Activated gamma-delta T cell treated with Interleukin-2 at 50 U/mL for 16 hours (primary cell): ENCODE measurements at places on chromosomes 1 and 21.

GRCh38 chr1:23483321-23484252, at the start of gene ASAP3:
Gene ASAP3 (minus strand): TSS chr1:23484179. CDS start chr1:23484133, 46 bp downstream.
- peak; percentile 15 for DNase-seq

DNA sequence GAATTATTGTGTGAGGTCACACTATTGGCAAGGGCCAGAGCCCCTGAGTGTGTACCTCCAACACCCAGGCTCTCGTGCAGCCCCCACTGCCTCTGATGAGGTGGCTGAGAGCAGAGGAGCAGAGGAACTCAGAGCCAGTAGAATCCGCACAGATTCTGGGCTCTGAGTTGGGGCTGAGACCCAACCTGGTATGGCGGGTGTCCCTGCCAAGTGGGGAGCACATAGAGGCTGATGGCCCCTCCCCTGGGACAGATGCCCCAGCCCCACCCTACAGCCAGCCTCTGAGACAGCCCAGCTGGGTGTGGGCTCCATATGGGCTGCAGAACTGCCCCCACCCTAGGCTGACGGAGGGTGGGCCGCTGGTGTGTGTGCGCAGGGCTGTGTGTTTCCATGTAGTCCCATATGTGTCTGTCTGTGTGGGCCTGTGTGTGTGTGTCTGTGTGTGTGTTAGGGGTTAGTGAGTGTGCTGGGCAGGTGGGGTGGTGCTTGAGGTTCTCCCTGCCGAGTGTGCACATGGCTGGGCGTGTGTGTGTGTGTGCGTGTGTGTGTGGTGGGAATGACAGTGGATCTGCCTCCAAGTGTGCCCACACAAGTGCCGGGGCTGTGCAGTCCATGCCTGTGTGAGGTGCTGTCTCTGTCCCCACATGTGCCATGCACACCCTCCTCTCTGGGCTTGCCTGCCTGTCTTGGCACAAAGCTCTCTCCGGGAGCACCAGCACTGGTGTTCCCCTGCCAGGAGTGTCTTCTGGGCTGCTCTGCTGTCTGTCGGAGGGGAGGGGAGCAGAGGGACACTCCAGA, 24.4 kb downstream of the FOXO6 start:
- DNase-seq: no peak

DNA sequence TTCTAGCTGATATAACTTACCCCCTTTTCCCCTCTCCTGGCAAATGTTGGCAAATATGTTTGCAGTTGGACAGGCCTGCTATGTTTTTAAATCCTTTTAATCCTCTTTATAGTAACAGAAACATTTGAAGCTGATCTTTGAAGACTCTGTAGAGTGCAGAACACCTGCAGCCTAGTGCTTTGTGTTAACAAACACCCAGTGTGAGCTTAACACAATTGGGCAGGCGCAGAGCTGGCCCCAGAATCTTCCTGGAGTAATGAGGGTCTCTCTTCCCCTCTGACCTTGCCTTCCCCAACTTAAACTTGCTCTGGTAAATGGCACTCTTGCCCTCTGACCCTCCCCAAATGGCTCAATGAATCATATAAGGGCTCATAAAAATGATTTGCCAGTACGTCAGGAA, 247.9 kb upstream of the LYPLAL1 start:
- DNase-seq: no peak

DNA sequence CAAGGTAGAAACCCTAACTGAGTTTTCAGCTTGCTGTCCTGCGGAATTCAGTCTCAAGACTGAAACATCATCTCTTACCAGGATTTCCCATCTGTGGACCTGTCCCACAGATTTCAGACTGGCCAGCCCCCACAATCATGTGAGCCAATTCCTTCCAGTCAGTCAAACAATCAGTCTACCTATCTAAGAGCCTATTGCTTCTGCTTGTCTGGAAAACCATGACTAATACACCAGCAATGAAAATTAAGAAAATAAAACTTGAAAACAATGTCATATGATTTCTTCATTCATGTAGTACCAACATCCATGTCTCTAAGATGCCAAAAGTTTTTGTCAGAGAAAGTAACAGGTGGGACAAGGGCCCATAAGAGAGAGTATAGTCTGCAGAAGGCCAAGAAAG, 57.6 kb upstream of the CRB1 start:
- DNase-seq: no peak

DNA sequence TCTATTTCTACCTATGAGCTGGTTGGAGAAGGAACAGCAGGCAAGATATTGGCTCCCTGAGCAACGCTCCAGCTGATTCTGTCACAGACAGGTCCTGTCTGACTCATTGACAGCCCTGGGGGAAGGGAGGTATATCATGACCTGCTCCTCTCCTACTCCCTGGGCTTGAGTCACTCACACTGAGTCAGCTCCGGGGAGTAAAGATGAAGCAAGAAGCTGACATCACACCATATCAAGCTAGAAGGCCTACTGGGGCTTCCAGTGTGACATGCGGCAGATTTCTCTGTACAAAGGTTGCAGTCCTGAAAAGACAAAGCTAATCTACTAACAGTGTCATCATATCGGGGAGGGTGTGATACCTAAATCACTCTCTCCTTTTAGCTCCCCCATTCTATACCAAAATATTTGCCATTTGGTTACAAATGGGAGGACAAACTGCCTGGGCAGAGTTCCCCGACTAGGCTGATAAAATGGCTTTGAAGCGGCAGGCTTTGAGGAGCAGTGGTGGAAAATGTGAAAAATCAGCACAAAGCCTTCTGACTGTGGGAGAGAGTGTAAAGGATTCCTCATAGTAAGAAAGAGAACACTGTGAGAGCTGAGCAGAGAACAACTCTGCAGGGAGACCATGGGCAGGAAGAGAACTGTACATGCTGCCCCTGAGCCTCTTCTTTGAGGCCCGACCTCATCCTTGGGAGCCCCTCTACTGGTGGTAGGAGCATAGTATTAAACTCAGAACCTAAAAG, 15.5 kb downstream of the PI4KB start:
- peak; percentile 68 for DNase-seq

DNA sequence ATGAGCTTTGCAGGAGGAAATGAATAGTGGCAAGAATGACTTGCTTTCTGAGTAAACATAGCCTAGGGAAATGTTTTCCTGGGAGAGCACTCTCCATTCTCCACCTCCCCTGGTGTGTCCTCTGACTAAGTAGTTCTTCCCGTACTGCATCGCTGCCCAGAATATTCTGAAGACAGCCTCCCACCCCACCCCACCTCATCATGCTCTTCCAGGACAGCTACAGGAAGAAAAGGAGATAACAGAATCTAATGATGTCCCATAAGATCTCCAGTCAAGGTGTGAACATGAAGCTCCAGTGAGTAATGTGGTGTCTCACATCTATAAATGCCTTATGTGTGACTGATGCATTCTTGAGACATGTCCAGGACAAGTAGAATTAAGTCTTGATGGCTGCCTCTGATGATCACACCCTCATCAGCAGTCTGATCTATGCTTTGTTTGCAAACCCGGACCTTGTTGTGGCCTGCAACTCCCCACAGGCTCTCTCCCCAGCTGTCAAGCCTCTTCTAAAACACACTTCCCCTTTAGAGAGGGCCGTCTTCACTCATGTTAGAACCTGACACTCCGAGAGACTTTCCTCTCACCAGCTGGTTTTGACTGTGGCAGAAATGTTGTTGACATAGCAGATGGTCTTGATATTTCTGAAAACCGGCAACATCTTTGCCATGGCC, 183.0 kb downstream of the CYYR1 start:
- DNase-seq: no peak

DNA sequence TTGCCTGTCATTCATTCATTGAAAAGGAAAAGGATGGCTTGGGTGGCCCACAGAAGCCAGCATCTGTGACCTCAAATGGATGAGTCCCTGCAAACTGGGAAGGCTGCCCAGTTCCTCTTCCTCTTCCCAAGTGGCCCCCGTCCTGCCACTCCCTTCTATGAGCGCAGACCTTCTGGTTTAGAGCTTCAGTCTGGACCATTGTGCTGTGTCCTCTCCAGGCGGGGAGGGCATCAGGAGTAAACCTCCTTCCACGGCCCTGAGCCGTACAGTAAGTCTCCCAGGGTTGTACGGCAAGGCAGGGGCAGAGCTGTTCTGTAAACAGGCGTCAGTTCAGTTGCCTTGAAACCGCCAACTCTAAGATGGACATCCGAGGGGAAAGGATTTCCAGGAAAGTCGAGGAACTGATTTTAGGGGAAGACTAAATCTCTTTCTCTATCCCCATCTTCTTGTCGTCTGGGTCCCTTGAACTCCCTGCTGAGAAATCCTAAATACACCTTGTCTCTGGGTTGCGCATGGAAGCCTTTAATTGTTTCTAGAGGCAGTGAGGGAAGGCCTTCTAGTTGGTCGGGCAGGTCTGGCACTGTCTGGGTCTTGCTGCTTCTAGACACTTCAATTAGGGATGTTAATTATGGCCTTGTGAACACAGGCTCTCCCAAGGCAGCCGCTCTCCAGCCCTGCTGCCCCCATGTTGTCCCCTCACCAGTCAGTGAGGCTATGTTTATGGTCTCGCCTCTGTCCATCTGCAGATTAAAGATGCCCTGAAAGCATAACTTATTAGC, 22.1 kb downstream of the SOX13 start:
- DNase-seq: no peak

GRCh38 chr1:35808450-35809113, 766 bp downstream of the AGO4 start:
- DNase-seq: peak; percentile 11

- no peak for DNase-seq
Observed at GRCh38 chr1:151867765-151868411, 14.4 kb upstream of the THEM5 start.

- no peak for DNase-seq
Observed at GRCh38 chr1:177035586-177035985, 128.9 kb downstream of the ASTN1 start.

DNA sequence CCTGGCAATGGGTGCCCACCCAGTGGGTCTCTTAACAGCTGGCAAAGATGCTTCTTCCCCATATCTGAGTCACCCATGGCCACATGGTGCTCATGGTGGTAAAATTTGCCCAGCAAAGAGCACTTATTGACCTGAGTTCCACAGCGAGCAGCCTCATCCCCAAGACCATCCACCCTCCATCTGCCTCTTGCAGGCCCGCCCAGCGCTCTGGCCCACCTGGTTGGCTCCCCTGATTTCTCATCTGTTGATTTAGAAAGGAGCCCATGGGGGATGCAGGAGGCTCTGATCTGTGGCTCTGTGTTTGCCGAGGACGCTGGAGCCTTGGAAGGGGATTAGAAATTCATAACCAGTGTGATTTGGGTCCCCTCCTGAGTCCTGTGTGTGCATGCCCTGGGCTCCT, 657.5 kb downstream of the PTPRU start:
- no peak for DNase-seq

- DNase-seq: no peak
Observed at GRCh38 chr1:37862330-37862729, 2.9 kb upstream of the MTF1 start.

DNA sequence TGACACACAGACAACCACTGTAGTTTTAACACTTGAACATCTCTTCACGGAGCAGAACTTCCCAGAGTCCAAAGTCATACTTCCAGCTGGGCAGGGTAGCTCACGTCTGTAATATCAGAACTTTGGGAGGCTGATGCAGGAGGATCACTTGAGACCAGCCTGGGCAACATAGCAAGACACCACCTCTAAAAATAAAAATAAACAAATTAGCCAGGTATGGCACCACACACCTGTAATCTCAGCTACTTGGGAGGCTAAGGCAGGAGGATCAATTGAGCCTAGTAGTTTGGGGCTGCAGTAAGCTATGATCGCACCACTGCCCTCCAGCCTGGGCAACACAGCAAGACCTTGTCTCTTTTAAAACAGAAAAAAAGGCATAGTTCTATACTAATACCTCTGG, 24.3 kb upstream of the EFHD2 start:
- no peak for DNase-seq

GRCh38 chr1:232789651-232790050, 15.6 kb upstream of the MAP10 start:
- no peak for DNase-seq

GRCh38 chr1:27343639-27344025, 1.8 kb downstream of the SYTL1 start:
- DNase-seq: no peak

DNA sequence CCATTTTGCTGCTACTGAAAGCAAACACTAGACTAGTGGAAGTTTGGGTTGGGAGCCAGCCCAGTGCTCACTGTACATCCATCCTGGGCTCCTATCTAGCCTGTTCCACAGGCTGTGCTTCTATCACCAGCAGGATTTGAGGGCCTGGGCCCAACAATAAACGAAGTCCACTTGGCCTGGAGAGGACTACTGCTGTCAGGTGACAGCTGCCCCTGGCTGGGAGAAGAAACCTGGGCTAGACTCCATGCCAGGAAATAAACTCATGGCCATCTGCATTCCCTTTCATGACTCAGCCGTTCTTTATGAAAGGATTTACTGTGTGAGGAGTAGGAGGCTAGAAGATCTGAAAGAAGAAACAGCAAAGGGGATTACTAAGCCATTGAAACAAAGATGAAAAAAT, 35.5 kb downstream of the COLGALT2 start:
- DNase-seq: no peak

- DNase-seq: no peak
Observed at GRCh38 chr1:22494144-22494543, 42.5 kb downstream of the ZBTB40 start.

DNA sequence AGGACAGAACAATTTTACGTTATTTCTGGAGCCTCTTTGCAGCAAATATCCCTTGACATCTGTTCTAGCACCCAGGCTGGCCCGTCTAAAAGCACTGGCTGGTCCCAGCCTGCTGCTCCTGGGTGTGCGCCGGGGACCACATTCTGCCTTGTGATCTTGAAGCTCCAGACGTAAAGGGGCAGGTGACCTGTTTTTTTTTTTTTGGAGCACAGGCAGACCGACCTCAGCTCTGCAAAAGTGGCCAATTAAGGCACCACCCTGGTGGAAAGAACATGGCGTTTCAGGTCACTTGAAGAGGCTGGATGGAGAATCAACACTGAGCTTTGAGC, 13.8 kb upstream of the CAMTA1 start:
- no peak for DNase-seq

- no peak for DNase-seq
Observed at GRCh38 chr1:27624467-27625178, 10.4 kb downstream of the FGR start.

DNA sequence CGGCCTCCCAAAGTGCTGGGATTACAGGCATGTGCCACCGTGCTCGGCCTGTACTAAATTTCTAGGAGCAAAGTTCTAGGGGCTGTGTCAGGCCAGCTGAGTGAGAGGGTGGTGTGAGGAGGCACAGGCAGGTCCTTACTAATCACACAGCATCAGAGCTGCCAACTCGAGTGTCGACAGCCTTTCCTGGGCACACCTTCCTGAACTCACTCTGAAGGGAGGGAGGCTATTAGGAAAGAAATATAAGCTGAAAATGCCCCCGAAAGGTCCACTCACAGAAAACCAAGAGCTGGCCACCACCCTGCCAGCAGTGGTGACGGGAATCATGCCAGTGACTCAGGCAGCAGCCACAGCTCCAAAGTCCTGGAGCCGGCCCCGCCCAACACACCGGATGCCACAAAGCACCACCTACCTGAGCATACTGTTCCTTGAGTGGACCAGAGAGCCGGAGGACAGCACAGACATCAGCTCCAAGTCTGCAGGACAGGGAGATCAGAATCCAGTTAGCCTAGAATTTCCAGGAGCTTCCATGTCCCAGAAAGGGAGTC, 4.5 kb downstream of the PMVK start:
- no peak for DNase-seq

GRCh38 chr1:205650241-205650640, 18.4 kb upstream of the ELK4 start:
- no peak for DNase-seq
